ENCODE measurements at places on chromosomes 11 and 22.

DNA sequence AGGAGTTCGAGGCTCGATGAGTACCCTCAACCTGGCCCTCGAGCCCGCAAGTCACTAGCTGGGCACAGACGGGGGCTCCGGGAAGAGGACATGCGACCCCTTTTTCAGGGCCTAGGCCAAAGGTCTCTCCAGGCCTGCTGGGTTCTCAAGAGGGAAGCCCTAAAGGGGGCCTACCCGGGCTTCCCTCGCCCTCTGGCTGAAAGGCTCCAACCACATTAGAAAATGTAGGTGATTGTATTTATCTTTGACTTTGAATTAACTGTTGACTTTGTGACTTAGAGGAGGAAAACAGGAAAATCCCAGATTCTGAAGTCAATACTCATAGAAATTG is 7.3 kb upstream of the PAX6 start:
- no peak for DNase-seq

GRCh38 chr11:118857385-118857784 is 26.3 kb upstream of the CXCR5 start:
- DNase-seq, result no peak

DNA sequence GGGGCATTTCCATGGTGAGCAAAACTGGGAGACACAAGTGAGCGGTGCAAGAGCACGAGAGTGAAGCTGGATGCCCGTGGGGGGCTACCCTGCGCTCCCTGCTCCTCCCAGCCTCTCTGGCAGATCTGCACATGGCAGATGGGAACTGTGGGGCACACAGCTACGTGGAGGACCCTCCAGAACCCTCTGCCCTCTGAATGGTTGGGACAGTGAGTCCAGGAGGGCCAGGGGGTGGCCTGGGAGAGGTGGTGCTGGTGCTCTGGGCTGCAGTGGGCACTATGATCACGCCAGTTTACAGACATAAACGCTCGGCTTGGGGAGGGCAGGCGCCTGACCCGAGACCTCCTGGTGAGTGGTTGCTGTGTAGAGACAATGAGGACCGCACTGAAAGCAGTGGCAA is 205.9 kb downstream of the CTTN start:
- no peak for DNase-seq

GRCh38 chr11:5363679-5364078 is 12.4 kb downstream of the OR51B6 start:
- no peak for DNase-seq

DNA sequence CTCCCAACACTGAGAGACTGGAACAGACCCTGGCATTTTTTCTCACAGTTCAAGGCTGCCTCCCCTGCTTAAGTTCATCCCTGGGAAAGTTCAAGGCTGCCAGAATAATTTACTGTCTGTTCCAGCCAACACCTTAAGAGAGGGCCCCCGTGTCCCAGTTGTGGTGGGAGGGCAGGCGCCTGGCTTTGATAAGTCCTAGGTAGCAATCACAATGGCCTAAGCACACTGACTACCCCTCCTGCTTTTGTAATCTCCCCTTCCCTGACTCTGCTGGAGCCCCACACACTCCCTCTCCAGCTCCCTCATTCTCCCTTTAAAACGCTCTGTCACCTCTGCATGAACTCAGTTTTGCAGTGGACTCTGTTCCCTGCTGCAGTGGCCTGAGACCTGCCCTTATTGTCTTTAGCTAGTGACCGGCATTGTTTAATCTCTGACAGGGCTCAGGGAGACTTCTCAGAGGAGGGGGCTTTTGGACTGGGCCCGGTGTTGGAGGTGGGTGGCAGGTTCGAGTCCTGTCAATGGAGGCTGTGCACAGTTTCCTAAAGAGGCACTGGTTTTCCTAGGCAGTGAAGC is 507.2 kb downstream of the TBC1D22A start:
- no peak for DNase-seq

All from nucleus accumbens (tissue), 56 donors.